IPS-NIHi11 (cell line): ENCODE measurements at places on chromosomes 11 and 22.

DNA sequence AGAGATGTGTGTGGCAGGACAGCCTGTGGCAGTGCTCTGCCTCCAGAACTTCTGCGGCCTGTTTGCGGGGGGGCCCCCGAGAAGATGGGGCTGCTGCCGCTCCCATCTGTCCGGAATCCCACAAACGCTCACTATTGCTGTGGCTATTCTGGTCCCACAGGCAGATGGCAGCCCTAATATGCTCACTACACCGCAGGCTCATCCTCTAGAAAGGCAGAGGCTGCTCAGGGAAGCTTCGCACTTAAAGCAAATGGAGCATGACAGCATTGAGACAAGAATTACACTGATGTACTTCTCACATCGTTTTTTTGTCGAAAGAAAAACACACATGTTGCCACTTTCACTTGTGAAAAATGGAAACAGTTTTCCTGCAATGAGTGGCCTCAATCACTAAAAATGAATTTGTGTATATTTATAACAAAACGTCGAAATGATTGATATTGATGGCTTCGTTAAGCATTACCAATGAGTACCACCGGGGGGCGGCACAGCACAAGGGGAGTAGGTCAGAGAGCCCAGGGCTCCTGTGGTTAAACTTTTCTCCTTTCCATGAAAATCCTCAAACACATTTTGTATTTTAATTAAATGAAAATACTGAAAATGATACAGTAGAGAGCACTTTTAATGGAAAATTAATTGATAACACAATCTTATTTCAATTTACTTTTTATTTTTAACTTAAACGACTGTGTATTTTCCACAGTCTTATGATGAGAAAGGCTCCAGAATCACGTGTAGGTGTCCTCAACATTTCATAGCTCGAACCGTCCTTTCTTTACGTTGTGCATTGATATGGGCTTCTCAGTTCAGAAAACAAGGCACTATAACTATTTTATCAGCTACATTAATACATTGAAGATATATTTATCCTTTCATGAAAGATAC, 69.1 kb downstream of the CTTN start:
- DNase-seq, result peak; percentile 70

DNA sequence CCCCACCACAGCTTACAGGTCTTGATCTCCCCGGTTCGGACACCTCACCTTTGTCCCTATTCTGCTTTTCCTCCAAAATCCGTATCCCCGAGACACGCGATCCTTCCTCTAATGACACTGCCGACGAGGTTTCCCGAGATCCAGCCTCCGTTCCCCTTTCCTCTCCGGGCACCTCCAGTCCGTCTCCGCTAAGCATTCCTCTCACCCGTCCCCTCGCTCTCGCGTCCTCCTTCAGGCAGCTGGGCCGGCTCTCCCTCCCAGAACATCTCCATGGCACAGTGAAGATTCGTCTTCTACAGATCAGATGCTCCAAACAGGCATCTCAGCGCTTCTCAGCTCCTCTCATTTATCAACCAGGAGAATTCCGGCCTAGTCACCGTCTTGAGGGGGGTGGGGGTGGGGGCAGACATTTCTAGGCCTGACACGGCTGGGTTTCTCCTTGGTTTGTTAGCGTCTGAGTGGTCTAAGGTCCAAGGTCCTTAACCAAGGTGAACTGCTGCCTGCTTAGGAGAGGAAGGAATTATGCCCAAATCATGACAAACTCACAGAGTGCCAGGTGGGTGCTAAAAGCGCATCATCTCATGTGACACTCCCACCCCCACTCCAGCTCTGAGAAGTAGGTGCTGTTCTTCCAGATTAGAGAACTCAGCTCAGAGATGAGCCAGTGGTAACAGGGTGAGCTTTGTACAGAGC, at the start of gene SPTBN2:
TSS of gene SPTBN2 (minus strand) at position 524 of the 693 bp plus-strand sequence. CDS start 7,976 bp downstream, outside the sequence.
- peak; percentile 57 for DNase-seq

GRCh38 chr11:47034091-47034490, 97.5 kb downstream of the CSTPP1 start:
- no peak for DNase-seq

DNA sequence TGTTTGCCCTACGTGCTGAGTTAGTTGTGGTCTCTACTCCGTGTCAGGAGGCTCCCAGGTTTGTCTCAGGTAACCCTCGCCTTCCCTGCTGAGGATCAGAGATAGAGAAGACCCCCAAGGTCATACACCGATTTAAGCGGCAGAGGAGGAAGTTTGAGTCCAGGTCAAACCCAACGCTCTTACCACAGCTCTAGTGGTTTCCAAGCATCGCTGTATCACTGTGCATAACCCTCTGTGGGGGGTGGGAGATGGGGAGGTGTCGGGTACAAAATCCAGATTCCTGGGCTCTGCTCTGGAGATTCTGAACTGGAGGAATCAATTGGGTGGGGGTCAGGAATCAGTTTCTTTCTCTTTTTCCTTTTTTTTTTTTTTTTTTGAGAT, 627 bp downstream of the DNAJC4 start:
- no peak for DNase-seq

GRCh38 chr11:76005756-76006155, 190.7 kb downstream of the UVRAG start:
- no peak for DNase-seq

GRCh38 chr22:20948450-20948849, 18.6 kb upstream of the AIFM3 start:
- DNase-seq, result no peak

DNA sequence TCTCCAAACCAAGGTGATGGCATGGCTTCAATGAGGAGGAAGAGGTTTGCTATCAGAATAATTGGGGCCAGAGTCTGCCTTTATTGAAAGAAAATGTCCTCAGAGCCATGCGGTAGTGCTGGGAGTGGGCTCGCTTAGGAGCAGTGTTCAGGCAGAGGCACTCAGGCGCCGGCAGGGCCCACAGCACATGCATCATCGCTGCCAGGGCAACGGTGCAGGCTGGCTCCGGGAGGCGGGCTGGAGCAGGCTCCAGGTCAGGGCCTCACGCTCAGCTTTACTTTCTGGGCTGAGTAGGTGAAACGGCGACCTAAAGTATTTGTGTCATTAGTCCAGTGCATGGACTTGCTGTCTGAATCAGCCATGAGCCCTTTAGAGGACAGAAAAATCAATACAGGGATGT, 169.9 kb upstream of the CCDC90B start:
- DNase-seq, result peak; percentile 63

DNA sequence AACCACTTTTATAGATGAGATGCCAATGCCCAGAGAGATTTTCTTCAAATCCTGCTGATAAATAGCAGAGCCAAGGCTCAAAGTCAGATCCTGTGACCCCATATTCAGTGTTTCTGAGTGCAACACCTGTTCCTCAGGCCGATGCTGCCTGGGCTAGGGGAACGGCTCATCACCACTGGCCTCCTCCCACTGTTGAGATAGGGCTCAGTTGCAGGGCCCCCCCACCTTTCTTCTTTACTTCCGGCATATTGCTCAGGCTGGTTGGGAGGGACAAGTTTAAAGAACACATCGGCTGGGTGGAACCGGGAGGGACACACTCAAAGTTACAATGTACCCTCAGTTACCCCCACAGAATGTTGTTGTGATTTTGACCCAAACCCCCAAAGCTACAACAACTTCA, 88.3 kb upstream of the CRTAM start:
- no peak for DNase-seq

DNA sequence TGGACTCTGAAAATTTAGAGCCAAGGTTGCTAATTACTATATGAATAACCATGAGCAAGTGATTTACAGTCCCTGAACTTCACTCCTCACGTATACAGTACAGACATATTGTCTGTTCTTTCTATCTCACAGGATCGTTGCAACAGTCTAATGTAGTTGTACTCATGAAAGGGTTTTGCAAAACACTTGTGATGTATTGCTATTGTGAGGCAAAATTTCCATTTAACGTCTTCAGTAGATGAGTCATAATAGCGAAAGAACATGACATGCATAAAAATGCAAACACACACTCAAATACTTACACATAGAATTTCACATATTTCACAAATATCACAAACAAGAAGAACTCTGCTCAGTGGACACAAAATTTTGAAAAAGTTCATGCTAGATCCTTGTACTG, 134.6 kb upstream of the TRPC6 start:
- DNase-seq, result no peak

DNA sequence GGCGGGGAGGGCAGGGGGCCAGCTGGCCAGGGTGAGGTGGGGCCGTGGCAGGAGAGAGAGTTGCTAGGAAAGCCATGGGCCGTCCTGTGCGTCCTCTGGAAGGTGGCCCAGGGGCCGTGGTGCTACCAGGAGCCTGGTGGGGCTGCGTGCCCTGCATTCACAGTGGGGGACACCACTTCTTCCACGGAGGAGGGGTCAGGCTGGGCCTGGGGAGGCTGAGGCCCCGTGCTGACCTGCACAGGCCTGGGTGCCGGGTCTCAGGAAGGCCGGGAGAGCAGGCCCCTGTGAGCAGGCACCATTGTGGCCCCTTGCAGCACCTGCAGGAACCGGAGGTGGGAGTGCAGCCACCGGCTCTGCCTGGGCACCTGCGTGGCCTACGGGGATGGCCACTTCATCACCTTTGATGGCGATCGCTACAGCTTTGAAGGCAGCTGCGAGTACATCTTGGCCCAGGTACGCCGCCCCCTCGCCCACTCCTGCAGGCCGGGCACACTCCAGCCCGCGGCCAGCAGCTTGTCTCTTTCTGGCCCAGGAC, 12.0 kb downstream of the MUC5B start:
- peak; percentile 18 for DNase-seq

- DNase-seq, result no peak
Observed at GRCh38 chr22:48695251-48695650, 1132.4 kb downstream of the BRD1 start.

GRCh38 chr11:64592656-64593055, 1.6 kb downstream of the SLC22A12 start:
- DNase-seq, result peak; percentile 7

DNA sequence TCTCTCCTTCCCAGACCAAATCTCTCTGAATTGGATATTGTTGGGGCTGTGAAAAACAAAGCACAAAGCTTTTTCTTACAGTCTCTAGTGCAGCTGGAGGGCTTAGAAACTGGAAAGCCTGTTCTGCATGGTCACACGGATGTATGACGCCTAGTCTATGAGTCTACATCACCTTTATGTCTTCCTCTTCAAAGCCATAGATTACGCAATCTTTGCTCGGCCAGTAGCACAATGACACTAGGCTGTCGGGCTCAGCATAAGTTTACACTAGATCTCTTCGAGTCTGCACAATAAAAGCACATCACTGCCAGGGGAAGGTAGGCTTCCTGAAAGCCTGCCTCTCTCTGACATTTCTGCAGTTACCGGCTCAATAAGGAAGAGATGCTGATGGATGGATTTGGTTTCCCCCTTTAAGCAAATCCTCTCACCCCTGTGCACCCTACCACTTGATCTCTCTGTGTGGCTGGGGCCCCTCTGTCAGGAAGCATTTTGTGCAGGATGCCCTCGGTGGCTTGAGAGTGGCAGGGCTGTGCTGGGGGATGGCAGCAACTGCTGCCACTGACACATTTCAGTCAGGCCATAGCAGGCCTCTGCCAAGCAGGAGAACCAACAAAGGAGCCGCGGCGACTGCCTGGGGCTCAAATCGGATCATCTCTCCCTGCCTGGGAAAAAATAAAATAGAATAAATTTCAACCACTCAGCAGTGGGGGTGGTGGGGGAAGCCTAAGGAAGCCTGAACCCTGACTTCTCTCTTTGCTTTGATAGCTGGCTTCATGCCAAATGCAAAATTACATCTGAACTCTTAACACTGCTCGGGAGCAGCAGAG, 1272.8 kb downstream of the LRRC4C start:
- no peak for DNase-seq

GRCh38 chr22:20945578-20945934, 21.5 kb upstream of the AIFM3 start:
- DNase-seq, result no peak

GRCh38 chr11:81421251-81421860, 1312.3 kb downstream of the FAM181B start:
- peak; percentile 48 for DNase-seq

DNA sequence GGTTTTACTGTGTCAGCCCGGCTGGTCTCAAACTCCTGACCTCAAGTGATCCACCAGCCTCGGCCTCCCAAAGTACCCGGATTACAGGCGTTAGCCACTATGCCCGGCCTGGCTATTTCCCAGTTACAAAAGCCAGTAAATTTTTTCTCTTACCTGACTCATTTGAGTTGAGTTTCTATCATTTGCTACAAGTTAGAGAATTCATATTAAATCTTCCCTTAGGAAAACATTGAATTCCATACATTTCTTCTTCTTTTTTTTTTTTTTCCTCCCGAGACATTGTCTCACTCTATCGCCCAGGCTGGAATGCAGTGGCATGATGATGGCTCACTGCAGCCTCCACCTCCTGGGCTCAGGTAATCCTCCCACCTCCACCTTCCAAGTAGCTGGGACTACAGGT, 26.0 kb downstream of the CHEK2 start:
- no peak for DNase-seq

DNA sequence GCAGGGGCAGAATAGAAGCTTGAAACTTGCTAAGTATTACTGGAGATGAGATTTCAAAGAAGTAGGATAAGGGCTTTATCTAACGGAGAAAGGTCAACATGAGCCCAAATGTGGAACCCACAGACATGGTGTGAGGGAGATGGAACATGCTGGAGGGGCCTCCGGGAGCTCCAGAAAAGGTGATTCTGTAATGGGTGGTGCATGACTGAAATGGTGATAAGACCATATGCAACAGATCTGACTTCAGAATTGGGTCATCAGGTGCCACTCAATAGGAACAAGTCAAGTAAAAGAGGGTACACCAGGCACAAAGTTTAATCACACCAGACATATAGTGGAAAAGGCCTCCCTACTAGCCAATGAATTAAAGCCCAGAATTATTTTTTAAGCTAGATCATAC, 7.9 kb upstream of the CEP295 start:
- no peak for DNase-seq

DNA sequence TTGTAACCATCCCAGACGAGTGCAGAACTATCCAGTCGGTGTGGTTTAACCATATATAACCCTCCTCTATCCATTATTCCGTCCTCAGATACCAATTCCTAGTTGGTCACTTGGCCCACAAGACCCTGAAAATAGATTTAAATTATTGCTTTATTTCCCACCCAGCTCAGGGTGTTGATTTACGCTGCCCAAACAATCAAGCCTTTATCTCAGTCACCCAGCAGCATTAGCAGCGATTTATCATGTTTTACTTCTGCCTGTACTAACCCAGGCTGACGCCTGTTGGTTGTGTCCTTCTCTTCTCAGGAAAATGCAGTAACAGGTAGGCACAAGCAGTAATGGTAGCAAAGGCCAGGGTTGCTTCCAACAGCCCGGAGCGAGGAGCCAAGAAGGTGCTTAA, 81.2 kb downstream of the DSCAML1 start:
- no peak for DNase-seq

- DNase-seq, result no peak
Observed at GRCh38 chr22:42076764-42077485, 2.6 kb upstream of the SMDT1 start.

DNA sequence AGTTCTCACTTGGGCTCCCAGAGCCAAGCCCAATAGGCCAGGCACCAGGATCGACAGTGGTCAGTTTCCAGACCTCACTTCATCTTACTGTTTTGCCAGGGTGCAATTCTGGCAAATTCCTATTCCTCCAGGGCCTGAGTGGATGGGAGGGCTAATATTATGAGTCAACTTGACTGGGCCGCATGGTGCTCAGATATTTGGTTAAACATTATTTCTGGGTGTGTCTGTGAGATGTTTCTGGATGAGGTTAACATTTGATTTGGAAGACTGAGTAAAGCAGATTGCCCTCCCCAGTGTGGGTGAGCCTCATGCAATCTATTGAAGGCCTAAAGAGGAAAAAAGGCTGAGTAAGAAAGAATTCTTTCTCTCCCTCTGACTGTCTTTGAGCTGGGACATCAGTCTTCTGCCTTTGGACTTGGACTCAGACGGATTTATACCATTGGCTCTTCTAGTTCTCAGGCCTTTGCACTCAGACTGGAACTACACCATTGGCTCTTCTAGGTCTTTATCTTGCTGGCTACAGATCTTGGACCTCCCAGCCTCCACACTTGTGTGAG, 132.9 kb upstream of the ZBED5 start:
- DNase-seq, result no peak

GRCh38 chr22:46686221-46687047, 51.6 kb downstream of the CERK start:
- no peak for DNase-seq
